GOT3 (cell line): ENCODE measurements at places on chromosomes 1 and 21.

- no peak for DNase-seq
Measured at GRCh38 chr1:212737559-212737958, 37.9 kb upstream of the BATF3 start.

- DNase-seq = no peak
Measured at GRCh38 chr1:210340311-210340710, 11.6 kb downstream of the HHAT start.

DNA sequence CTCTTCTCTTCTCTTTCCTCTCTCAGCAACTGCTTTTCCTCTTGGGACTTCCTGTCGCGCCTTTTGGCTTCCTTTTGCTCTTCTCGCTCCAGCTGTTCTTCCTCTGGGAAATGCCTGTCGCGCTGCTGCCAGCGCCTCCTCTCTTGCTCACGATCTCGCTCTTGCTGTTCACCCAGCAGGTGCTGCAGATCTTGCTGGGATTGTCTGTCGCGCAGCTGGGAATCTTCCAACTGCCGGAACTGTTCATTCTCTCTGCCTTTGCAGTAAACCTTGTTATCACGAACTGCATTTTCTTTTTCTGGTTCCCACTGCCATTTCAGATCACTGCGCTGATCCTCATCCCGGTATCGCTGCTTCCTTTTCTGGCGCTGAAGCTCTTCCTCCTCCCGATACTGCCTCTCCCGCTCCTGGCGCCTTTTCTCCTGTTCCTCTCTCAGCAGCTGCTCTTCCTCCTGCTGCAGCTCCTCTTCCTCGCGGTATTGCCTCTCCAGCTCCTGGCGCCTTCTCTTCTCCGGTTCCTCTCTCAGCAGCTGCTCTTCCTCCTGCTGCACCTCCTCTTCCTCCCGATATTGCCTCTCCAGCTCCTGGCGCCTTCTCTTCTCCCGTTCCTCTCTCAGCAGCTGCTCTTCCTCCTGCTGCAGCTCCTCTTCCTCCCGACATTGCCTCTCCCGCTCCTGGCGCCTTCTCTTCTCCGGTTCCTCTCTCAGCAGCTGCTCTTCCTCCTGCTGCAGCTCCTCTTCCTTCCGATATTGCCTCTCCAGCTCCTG, 5.8 kb downstream of the TCHH start:
- no peak for DNase-seq

GRCh38 chr1:25572107-25572506, 28.7 kb downstream of the LDLRAP1 start:
- no peak for DNase-seq

- DNase-seq = no peak
Measured at GRCh38 chr1:200302921-200303290, 106.9 kb downstream of the ZNF281 start.

DNA sequence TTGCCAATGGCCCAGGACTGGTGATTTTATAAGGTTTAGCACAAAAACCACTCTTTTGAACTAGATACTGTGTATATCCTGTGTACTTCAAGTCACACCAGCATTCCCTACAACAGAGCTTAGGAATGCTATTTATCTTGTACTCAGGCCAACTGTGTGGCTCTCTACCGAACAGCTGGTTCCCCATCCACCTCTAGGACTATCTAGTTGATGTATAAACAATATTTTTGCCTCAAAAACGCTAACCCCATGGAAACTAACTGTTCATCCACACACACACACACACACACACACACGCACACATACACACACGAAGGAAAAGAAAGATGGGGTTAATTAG, 28.7 kb upstream of the SLC45A3 start:
- DNase-seq = no peak

DNA sequence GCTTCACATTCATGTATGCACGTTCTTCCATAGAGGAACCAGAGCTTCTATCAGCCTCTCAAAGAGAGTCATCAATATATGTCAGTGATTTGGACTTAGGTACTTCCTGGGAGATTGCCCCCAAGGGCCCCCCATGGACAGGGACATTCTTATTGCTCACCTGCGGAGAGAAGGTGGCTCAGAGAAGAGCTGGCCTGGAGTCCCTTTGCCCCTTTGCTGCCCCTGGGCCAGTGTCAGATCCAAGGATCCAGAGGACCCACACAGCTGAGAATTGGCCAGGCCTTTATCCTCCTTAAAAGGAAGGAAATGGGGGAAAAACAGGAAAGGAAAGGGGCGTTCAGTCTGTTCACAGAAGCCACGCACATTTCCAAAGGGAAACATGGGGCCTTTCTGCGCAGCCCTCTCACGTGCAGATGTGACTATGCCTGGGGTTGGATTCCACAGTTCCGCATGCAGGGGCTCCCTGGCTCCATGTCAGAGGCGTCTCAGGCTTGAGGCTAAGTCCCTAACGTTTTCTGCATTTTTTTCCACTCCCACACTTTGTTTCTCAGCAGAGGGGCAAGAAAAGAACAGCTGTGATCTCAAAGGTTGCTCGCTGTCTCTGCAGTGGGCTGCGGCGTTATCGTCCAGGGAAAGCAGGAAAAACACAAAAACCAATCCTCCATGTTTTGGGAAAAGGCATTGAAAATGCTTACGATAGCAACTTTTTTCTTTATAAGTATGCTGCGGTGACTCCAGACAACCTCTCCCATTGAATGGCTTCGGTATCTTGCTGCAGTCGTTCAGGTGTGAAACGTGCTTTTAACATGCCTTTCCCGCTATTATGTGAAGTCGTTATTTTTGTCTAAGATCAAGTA, 5.9 kb downstream of the C1orf226 start:
- DNase-seq = no peak

- DNase-seq = no peak
Measured at GRCh38 chr1:5484451-5485165, 507.6 kb downstream of the NPHP4 start.

DNA sequence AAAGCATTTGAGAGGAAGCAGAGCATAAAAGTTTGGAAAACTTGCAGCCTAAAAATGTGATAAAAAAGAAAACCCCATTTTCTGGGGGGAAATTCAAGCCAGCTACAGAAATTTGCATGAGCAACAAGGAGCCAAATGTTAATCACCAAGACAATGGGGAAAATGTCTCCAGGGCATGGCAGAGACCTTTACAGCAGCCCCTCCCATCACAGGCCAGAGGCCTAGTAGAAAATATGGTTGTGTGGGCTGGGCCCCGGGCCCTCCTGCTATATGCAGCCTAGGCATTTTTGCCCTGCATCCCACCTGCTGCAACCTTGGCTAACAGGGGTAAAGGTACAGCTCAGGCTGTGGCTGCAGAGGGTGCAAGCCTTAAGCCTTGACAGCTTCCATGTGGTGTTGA, 299.6 kb upstream of the NCAM2 start:
- no peak for DNase-seq

- DNase-seq = no peak
Measured at GRCh38 chr1:163038928-163039706, 30.0 kb upstream of the RGS4 start.

DNA sequence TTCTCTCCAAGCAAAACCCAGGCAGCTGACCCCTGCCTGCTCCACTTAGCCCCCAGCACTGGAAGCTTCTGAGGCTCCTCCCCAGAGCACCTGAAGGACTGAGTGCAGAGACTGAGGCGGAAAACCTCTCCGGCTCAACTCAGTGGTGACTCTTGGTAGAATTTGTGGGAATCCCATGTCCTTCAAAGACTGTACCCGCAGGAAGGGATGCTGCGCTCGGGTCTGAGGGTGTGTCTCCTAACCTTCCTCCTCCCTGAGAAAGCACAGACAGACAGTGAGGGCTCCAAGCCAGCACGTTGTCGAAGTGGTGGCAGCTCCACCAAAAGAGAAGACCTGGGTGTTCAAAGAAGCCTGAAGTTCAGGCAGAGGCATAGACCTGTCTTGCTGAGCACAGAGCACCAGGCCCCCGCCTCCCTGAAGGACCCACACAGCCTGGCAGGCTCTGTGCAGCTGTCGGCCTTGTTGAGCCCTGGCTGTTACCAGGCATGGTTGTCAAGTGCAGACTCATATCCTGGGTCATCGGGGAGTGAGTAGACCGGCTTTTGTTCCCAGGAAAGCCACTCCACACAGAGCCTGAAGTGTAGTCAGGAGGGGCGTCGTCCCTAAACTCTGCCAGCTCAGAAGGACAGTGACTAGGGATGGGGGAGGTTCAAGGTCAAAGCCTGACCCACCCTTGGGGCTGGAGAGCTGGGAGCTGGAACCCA, 36.7 kb downstream of the CSMD2 start:
- DNase-seq = no peak

DNA sequence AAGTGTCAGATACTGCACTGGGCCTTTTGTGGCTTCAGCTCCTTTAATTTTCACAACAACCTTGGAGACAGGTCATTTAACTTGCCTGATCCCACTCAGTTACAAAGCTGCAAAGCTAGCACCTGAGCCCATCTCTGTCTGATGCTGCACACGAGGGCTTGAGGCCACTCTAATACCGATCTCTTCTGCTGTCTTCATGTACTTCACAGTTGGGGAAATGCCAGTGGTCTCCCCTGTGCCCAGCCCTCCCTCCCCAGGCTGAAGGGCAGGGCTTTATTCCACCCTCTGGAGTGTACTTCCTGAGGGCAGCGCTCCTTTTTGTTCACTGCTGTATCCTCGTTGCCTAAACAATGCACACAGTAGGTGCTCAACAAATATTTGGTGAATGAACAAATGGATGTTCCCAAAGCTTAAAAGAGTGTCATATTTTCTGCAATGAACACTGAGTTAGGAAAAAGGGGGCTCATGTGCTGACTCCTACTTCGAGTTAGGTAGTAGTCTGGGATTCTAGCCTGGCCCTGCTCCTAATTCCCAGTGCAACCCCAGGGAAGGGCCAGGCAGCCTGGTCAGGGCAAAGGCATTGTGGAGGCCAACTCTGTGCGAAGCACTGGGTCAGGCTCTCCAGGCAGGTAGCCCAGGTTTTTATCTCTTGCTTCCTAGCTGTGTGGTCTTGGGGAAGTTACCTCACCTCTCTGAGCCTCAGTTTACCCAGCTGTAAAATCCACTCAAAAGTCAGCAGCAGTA, 1.1 kb downstream of the TMCO4 start:
- DNase-seq = no peak

- DNase-seq = no peak
Measured at GRCh38 chr1:66777831-66778230, 23.2 kb downstream of the INSL5 start.

- DNase-seq = no peak
Measured at GRCh38 chr1:100778748-100779147, 59.2 kb downstream of the VCAM1 start.

GRCh38 chr21:20108016-20108415, 890.2 kb upstream of the NCAM2 start:
- DNase-seq = no peak

DNA sequence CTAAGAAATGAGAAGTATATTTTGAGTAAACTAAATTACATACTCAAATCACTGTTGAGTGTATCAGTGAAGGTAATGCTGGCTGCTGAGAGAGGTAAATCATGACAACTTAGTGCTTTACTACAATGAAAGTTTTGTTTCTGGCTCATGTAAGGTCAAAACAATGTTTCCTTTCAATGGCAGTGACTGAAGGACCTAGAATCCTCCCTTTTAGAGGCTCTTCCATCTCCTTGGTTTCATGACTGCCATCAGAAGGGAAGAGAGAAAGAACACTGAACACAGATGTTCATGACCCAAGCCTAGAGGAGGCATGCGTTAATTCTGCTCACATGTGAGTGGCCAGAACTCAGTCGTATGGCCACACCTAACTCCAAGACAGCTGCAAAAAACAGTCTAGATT, 130.6 kb downstream of the AKT3 start:
- DNase-seq = no peak

DNA sequence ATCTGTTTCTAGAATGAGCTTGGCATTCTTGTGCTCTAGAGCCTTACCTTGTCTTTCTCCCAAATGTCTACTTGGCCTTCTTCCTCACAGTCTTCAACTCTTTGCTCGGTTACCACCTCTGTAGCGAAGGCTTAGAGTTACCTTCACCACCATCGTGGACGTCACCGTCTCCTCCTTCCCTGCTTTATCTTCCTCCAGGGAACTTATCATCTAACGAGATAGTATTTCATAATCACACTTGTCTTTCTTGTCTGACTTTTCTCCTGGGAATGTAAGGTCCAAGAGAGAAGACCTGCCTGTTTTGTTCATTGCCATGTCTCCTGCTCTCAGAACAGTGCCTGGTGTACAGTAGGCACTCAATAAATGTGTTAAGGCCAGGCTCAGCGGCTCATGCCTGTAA, 115.6 kb downstream of the GREM2 start:
- no peak for DNase-seq

- DNase-seq = no peak
Measured at GRCh38 chr1:81470275-81470674, 330.5 kb upstream of the ADGRL2 start.

- DNase-seq = no peak
Measured at GRCh38 chr1:24996983-24997893, 67.2 kb upstream of the RUNX3 start.

GRCh38 chr1:53376742-53377437, 49.0 kb upstream of the LRP8 start:
- no peak for DNase-seq

- no peak for DNase-seq
Measured at GRCh38 chr1:33446590-33446989, 15.7 kb upstream of the PHC2 start.

DNA sequence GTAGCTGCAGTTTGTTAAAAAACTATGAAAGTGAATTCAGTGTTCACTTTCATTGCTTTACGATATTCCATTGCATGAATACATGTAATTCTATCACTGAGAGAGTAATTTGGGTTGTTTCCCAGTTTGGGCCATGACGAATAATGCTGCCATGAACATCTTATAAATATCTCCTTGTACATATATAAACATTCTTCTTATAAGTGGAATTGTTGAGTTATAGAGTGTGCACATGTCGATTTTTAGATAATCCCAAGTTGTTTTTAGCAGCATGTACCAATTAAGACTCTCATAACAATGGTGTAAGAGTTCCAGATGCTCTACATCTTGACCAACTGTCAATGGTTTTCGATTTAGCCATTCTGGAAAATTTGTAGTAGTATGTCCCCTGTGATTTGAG, 40.9 kb downstream of the ALG6 start:
- DNase-seq = no peak

DNA sequence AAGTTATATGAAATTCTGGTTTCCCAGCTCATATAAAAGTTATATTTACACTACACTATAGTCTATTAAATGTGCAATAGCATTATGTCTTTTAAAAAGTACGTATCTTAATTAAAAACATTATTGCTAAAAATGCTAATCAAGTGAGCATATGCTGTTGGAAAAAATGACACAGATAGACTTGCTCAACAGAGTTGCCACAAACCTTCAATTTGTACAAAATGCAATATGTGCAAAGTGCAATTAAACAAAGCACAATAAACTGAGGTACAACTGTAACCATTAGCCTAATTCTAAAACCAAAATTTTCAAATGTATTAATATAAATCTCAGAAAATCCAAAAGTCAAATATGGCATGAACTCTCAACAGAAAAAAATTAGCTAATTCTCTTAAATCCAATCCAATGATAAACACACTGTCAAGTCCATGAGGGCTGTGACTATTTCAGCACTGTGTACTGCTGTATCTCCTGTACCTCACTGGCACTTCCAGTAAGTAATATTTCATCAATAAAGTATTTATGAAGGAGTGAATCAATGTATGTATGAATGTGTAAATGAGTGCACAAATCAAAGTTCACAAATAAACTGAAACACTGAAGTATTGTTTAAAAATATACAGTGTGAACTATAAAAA, 116.3 kb downstream of the AKT3 start:
- DNase-seq = no peak
